ENCODE measurements at places on chromosomes 1 and 21.

- no peak for DNase-seq
Observed at GRCh38 chr1:24322470-24323177, 3.5 kb downstream of the GRHL3 start.

- DNase-seq, result no peak
Observed at GRCh38 chr1:201508809-201509208, 1.9 kb upstream of the CSRP1 start.

GRCh38 chr21:34743831-34744230 is 75.0 kb downstream of the CLIC6 start:
- no peak for DNase-seq

DNA sequence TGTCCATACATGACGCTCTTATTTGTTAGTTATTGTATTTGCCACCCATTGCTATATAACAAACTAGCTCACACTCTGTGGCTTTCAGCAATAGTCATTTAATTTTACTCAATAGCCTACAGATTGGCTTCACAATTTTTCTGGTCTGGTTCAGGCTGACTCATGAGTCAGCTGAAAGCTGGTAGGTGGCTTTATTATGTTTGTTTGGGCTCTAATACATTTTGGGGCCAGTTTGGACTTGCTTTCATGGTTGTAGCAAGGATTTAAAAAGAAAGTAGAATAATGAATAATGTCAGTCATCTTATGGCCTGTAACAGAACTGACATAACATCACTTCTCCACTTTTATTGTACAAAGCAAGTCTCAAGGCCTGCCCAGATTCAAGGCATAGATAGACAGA is 338.7 kb downstream of the LRRIQ3 start:
- DNase-seq, result no peak

GRCh38 chr1:43879414-43879813 is 54.2 kb upstream of the ARTN start:
- no peak for DNase-seq

- DNase-seq, result no peak
Observed at GRCh38 chr1:201511941-201512539, 5.1 kb upstream of the CSRP1 start.

DNA sequence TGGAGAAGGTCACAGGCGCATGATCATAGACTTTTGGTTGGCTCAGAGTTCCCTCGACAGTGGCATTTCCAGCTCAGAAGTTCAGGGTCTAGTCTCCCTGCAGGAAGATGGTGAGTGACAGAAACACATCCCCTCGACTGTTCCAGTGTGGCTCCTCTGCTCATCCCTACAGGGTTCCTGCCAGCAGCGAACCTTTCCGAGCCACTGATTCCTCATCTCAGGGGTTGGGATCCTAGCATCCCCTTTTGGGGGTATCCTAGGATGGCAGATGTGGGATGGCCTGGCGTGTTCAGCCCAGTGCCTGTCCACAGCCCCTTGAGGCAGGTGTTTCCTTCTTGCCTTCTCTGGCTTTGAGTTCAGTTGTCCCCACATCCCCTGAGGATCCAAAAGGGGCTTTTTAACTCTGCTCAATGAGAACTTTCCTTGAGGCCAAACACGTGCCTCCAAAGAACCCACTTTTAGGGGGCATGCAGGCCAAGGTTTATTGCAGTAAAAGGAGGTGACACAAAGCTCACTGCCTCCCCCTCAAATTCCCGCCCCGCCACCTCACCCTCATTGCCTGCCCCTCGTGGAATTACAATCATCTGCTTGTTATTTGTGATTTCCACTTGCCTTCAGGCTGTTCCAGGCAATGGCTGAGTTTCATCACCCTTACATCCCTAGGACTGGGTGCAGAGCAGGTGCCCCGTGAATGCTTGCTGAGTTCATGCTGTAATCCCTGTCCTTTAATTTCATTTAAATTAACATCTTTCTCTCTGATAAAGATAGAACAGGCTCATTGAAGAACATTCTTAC is 440.7 kb downstream of the CAMTA1 start:
- DNase-seq, result no peak

DNA sequence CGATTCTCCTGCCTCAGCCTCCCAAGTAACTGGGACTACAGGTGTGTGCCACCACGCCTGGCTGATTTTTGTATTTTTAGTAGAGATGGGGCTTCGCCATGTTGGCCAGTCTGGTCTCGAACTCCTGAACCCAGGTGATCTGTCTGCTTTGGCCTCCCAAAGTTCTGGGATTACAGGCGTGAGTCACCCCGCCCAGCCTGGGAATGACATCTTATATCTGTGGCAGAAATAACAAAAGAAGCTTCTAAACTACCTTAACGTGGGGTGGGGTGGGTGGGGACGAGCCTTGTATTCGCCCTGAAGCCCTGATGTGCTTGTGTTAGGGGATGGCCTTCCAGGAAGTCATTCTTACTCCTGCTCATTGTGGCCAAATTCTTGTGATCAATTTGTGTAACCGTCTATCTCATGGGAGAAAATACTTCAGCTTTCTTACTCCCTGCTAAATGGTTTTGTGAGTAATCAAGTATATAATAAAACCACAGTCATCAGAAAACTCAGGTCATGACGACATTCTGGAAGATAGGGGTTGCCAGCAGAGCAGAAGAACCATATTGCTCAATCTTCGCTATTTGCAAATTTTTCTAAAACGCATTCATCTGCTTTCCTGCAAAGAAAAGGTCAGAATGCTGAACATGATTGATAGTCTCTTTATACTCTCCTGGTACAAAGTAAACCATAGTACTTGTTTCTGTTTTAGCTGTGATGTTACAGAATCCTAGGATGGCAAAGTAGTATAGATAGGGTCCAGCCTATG is 63.2 kb downstream of the DIRAS3 start:
- DNase-seq, result no peak

GRCh38 chr21:26177187-26177586 is 6.6 kb upstream of the APP start:
- no peak for DNase-seq

GRCh38 chr1:148362216-148362611 is 120.9 kb downstream of the PPIAL4G start:
- no peak for DNase-seq

GRCh38 chr1:183778045-183778444 is 26.9 kb upstream of the RGL1 start:
- no peak for DNase-seq

DNA sequence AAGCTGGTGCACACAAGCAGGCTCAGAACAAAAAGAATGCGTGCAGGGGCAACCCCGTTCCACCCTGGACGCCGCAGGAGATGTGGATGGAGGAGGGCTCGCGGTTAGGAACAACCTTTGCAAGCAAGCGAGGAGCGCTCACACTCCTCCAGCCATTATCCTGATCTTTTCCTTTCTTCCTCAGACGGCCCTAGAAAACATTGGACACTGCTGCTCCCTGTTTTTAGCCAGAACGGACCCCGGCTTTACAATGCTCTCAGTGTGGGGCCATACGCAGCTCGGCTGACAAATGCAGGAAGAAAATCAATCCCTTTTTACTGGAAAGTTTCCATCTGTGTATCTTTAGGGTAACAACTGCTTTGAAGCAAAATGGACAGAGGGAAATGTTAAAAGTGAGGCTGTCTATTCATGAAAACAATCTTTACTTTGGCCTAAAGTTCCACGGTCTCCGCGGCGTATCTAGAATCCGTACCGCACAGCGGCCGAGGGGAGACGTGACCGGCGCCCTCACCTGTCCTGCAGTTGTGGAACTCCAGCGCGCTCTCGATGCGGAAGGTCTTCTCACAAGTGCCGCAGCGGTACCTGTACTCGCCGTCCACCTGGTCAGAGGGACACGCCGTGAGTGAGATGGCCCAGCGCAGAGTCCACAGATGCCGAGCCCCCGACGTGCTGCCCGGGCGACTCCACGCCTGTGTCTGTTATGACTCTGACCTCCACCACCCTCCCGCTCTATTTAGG is 44.0 kb downstream of the PRDM15 start:
- no peak for DNase-seq

- DNase-seq, result no peak
Observed at GRCh38 chr21:25559746-25560145, 47.5 kb downstream of the MRPL39 start.

- DNase-seq, result no peak
Observed at GRCh38 chr1:89262643-89263042, 10.0 kb downstream of the GBP5 start.

- no peak for DNase-seq
Observed at GRCh38 chr1:180742663-180743062, 110.8 kb downstream of the XPR1 start.

DNA sequence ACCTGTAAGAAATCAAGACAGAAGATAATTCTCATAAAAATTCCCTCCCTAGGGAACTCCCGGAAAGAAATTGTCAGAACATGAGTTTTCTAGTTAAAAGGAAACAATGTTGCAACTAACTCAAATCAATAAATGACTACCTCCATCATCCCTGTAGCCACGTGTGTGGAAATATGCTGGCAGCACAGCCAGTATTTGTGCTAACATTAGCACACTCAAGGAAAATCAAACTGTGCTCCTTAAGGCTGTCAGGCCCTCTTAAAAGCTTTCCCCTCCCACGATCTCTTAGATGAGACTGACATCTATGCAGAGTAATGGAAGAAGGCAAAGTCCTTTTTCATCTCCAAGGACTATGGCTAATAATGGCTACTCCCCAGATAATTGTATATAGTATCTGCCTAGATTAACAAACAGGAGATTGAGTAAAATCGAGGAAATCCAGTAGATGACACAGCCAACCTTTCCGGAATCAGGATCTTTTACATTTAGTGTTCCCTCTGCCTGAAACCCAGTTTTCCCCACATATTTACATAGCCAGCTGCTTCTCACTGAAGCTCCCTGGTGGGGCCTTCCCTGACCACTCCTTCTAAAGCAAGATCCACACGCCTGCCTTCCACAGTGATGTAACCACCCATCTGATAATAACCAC is 50.9 kb upstream of the NR5A2 start:
- no peak for DNase-seq

DNA sequence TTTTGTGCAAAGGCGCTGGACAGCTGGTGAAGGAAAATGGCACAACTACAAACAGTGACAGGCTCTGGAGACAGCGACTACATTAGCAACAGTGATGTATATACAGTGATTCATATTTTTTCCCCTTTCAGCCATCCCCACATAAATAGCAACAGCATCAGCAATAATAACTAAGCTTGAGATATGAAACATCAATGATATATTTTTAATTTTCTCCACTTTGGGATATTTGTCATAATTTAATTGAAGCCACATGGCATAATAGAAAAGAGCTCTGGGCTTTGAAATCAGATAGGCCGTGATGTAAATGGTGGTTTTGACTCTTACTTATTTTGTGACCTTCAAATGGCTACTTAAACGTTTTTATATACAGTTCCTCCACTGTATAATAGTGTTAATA is 764.3 kb upstream of the PRMT6 start:
- no peak for DNase-seq

- no peak for DNase-seq
Observed at GRCh38 chr1:231694465-231695077, 68.0 kb downstream of the DISC1 start.

DNA sequence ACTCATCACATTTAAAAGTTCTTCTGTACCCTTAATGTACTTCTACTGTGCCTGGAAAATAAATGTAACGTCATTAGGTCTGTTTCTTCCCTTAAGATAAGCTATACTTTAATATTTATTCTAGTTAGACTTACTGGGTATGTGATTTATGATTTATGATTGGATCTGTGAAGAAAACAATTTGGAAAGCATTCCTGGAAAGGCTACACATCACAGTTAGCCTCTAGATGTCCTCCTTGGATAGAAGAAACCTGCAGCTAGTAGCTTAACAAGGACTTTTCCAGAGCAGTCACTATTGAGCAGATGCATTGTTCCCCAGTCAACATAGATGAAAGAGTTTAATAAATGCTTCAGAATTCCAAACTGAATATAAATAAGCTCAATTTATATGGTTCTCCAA is 22.2 kb upstream of the ABL2 start:
- no peak for DNase-seq

GRCh38 chr1:242569867-242570266 is 45.4 kb upstream of the PLD5 start:
- no peak for DNase-seq

- DNase-seq, result no peak
Observed at GRCh38 chr1:153364156-153364555, 6.5 kb downstream of the S100A9 start.

DNA sequence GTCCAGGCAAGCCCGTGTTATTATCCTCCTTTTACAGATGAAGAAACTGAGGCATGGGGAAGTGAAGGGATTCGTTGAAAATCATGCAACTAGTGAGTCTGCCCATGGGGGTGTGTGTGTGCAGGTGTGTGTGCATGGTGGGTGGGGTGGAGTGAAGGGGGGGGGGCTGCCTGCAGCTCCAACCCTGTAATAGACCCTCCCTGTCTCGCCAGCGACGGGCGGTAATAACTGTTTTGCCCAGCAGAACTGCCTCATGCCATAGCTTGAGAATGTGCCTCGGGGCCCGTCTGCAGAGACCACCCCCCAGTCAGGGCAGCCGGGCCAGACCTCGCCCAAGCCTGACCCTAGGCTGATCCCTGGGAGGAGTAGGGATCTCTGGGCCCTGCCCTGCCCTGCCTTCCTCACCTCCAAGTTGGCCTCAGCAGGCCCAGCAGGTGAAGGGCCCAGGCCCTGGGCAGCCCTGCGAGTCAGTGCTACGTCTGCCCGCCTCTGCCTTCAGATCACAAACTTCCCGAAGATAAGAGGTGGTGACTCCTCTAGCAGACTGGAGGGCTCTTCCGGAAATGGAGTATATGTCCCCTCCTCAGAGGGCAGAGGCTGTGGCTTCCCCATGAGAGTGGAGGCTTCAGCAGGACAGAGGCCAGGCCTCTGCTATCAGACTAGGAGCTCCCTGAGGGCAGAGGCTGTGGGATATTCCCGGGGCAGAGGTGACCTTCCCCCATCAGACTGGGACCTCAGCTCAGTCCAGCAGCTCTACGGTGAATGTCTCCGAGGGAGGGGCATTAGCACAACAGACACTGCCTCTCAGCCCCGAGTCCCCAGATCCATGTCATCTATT is 15.7 kb upstream of the EPHA2 start:
- no peak for DNase-seq

GRCh38 chr1:91402023-91402422 is 2.6 kb downstream of the HFM1 start:
- no peak for DNase-seq

GRCh38 chr1:245874942-245875580 is 632.0 kb downstream of the SMYD3 start:
- no peak for DNase-seq

GRCh38 chr1:32219022-32219421 is 3.1 kb downstream of the TMEM234 start:
- DNase-seq, result no peak

DNA sequence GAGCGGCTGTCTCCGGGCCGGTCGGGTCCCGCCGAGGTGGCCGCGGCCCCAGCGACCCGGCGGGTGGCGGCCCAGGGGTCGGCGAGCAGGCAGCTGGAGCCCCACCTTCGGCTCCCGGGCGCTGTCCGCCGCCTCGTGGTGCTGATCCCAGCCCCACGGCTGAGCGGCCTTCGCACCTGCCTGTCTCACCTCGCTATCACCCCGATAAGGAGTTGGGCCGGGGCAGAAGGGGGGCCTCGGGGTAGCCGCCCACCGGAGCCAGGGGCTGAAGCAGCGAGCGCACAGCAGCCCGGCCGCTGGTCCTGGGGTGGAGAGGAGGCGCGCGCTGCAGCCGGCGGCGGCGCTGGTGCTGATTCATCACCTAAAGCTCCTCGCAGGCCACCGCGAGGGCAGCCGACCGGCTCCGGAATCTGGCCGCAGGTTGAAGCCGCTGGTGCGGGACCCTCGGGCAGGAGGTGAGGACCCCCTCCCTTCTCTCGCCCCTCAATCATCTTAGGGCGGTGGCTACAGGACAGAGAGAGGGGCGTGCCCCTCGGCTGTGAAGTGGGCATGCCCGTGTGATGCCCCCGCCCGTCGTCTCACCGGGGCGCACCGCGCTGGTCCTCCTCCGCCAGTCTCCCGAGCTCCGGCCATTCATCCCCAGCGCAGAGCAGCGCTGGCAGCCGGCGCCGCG is 575 bp downstream of the TRIM67 start:
- DNase-seq, result no peak

- DNase-seq, result no peak
Observed at GRCh38 chr1:182766881-182767645, 22.5 kb upstream of the NPL start.
